ENCODE measurements at places on chromosomes 16 and 17.
A peak's percentile ranks its signal among the peaks of the same experiment; 100 is the strongest.

GRCh38 chr16:84260766-84261554 lies 21.1 kb upstream of the KCNG4 start:
- DNase-seq, result no peak

- no peak for DNase-seq
Measured at GRCh38 chr16:66289986-66290385, 76.5 kb upstream of the CDH5 start.

- peak; percentile 10 for DNase-seq
Measured at GRCh38 chr17:49646391-49647255, 31.3 kb downstream of the SPOP start.

DNA sequence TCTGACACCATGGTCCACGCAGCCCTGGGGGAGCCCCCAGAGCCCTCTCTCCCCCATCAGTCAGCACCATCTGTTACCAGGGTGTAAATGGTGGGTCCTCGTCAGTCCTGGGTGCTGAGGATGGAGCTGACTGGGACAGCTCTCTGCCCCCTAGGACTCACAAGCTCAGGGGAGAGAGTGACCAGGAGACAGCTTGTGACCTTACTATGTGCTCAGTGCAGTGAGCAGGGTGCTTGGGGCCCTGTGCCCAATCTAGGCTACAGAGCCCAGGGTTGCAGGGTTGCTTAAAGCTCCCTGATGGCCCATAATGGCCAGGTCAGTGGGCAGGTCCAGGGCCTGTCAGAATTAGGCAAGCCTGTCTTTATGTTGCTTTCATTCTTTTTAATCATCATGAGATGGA lies 11.3 kb downstream of the MMP2 start:
- no peak for DNase-seq

DNA sequence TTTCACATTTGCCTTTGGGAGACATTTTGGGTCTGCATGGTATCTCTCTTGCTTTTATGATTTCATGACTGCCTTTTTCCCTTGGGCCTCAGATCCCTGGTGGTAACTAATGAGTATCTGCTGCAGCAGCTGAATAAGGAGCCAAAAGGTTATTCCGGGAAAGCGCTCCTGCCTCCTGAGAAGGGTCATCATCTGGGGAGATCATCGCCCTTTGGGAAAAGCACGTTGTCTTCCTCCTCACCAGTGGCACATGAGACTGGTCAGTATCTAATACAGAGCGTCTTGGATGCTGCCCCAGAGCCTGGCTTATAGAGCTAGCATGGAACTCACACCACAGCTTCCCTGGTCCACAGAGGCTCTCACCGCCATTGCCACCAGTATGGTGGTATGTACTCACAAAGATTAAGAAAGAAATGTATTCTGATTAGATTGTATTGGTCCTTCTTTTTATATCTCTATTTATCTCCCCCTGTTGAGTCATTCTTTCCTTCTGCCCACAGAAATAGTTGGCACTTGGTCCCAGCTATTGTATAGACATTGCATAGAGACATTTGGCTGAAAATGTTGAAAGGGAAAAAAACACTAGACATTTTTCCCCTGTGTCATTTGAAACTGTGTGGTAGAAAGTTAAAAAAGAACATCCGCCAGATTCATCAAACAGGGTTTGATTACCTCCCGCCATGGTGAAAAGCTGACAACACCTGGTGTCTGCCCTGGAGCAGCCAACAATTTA lies 8.4 kb downstream of the TPPP3 start:
- DNase-seq, result no peak

GRCh38 chr17:73841431-73842060 lies 197.3 kb upstream of the SDK2 start:
- DNase-seq, result no peak

DNA sequence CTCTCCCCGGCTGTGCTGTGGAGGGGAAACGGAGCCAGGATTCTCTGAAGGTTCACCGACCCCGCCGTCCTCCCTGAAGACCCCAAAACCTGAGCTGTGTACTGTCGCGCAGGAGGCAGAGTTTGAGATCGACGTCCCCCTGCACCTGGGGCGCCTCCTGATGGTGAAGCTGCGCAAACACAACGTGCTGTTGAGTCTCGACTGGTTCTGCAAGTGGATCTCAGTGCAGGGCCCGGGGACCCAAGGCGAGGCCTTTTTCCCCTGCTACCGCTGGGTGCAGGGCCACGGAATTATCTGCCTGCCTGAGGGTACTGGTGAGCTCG lies 62.6 kb upstream of the TEKT1 start:
- DNase-seq, result peak; percentile 14

DNA sequence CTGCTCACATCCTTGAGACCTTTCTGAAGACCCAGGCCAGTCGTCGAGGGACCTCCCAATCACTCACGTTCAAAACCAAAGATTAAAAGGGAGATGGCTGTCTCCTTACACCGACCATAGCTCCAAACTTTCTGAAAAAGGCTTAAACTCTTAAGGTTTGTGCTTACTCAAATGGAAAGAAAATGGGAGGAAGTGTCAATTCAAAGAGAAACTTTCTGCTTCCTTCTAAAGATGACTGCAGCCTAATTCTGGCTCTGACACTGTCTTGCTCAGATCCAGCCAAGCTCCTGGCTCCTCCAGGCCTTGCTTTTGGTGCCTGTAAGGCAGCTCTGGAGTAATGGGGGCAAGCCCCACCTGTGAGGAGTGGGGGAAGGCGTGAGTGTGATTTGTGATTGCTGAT lies 54.9 kb upstream of the WSB1 start:
- peak; percentile 36 for DNase-seq

- DNase-seq, result no peak
Measured at GRCh38 chr16:87765473-87765775, 362 bp downstream of the KLHDC4 start.

DNA sequence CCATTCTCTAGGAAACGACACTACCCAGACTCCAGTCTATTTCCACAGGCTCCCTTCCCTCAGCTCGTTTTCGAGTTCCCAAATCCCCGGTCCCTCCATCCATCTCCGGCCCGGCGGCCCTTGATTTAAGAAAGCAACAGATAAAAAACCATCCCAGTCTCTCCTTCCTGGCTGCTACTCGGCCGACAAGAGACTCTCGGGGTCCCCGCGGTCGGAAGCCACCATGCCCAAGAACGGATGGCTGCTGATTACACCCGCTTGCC lies 182 bp downstream of the RPL26 start:
- no peak for DNase-seq

DNA sequence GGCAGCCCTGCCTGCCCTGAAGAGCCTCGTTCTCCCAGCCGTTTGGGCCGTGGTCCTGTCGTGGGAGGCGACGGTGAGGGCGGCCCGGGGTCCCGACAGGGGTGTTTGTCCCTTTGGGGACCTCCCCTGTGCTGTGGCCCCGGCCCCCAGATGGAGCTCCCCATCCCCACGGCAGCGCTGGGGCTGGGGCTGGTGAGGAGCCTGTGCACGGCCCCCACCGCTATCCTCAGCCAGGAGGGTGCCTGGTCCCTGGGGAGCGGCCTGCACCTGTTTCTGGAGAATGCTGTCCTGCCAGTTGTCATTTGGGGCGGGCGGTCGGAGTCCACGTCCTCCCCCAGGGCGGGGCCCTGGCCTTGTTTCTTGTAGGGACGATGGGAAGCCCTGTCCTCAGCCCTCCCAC lies 6.6 kb downstream of the CAPN15 start:
- DNase-seq, result no peak

GRCh38 chr16:85072076-85072860 lies 40.0 kb downstream of the CIBAR2 start:
- no peak for DNase-seq

DNA sequence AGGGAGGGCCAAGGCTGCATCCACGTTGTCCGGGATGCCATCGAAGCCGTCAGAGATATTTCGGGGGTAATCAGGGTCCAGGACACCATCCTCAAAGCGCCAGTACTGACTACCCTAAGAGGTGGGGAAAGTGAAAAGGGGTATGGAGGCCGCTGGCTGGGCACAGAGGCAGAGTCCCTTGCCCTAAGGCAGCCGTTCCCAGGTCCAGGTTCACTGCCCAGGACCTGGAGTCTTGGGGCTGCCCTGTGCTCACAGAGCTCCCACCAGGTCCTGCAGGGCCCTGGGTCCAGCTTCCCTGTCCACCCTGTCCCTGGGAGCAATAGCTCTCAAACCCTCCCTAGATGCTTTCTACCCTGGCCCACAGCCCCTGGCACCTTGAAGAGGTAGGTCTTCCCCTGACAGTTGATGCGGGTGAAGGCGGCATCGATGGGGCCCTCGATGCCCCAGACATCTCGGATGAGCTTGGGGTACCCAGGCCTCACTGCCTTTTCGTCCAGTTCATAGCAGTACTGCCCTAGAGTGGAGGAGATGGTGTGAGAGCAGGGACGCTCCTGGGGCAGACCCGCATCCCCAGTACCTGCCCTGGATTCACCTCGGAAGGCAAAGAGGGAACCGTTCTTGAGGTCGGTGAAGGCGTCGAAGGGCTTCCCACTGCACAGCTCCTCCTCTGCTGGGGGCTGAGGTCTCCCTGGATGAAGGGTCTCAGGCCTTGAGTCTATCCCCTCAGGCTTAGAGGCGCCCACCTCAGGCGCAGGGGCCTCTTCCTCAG lies 1.0 kb downstream of the VTN start:
- DNase-seq, result no peak

- DNase-seq, result no peak
Measured at GRCh38 chr16:22814711-22815105, 746 bp downstream of the HS3ST2 start.

DNA sequence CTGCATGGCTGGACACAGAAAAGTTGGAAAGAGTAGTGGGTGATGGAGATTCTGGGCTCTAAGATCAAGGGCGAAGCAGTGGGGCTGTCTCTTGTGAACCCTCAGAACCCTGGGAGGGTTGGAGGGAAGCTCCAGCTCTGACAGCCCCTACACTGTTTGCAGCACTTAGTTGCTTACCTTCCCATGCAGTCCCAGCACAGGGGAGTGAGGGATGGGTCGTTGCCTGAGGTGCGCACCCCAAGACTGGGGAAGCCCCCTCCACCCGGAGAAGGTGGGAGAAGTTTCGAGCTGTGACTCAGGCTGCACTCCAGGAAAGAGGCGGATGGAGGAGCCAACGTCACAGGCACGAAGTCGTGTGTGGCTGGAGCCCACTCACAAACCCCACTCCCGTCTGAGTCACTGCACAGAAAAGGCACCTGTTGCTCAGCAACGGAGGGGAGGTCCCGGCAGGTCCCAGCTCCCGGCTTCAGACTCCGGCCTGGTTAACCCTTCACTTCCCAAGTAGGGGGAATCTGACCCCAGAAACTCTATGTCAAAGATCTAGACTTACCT lies 60.1 kb downstream of the AIPL1 start:
- no peak for DNase-seq

DNA sequence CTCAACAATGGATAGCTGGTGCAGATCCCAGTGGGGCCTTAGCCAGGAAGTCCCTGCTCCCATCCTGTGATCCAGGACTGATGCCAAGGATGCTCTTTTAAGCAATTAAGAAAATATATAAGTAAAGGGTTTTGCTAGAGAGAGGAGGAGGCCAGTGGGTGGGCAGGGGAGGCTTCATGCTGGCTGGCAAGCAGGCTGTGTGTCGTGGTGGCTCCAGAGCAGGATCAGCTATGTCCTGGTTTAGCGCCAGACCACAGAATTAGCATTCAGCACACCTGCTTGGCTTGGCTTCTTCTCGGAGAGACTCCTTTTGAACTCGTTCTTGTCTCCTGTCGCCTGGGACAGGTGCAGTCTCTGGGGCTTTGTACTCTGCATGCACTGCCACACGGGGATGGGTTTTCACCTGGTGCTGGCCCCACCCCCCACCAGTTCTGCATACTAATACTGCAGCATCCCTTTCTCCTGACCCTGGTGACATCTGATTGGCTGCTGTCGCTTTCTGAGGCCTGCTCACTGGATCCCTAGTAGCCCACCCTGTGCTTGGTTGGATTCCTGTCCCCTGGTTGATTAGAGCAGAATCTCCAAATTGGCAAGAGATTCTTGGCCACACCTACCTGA lies 66.1 kb downstream of the PLD6 start:
- DNase-seq, result no peak

DNA sequence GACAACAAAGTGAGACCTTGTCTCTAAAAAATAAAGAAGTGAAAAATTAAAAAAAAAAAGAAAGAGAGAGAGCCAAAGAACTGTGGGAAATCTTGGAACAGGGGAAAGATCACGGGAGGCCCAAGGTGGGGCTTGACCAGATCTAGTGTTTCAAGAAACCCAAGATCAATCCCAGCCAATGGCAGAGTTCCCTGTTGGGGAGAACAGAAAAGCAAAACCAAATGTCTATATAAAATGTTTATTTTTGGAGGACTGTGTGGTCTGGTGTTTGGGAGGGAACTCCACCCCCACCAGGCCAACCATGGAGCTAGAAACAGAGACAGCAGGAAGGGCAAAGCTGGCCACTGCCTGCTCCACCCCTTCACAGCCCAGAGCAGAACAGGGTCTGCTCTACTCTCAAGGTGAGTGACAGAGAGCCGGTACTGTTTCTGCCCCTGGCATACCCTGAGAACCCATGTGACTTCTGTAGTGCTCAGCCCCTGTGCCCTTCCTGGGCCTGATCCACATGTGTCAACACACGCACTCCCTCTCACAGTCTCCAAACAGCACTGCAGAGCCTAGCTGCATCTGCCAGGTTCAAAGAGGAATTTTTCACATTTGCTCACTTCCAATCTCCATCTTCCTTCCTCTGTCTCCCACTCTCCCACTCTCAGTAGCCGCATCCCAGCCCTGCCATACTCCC lies 3.7 kb downstream of the TMEM101 start:
- DNase-seq, result no peak

- no peak for DNase-seq
Measured at GRCh38 chr17:30965686-30966085, 5.2 kb upstream of the RNF135 start.

DNA sequence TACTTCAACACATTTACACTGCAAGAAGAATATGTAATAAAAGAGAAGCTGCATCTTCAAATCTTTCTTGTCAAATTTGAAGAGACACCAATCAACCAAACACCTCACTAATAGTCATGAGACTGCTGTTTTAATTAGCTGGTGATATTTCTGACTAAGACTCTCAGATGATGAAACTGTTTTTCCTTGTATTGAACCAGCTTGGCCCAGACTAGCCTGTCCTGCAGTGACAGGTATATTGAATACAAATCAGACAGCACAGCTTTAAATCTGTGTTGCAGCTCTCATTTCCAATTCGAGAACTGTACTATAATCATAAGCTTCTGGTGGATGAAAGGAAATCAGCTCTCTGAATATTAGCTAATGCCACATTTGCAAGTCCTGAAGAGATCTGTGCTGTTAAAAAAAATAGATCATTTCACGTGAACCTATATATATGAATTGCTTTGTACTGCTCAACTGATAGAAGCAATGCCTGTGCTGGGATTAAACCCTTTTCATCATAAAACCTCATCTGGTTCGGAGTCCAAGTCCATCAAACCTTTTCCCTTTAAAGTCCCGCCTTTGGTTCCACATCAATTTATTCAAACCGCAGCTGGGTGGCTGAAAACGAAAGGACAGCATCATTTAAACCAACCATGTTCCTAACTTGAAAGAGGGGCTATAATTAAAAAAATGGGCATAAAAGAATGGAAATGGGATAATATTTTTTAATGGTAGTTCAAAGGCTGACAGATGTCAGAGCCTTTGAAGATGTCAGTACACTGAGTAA lies 306.2 kb downstream of the CEP112 start:
- no peak for DNase-seq

GRCh38 chr16:26051063-26051462 lies 359.3 kb downstream of the HS3ST4 start:
- DNase-seq, result no peak

Data from GM19239 (cell line).